HepG2 (cell line): ENCODE measurements at places on chromosomes 12 and 14. TPM values are rescaled to one million over a fixed set of nuclear protein-coding genes. Genes with fewer than 3 reads are reported as not detected.

Gene GUCY2C
- not detected in 2 replicates for total RNA-seq

Gene CELA1
- not detected in 2 replicates for total RNA-seq

Gene CPSF6
- total RNA-seq: 61.1 and 71.0 TPM in 2 replicates

DNA sequence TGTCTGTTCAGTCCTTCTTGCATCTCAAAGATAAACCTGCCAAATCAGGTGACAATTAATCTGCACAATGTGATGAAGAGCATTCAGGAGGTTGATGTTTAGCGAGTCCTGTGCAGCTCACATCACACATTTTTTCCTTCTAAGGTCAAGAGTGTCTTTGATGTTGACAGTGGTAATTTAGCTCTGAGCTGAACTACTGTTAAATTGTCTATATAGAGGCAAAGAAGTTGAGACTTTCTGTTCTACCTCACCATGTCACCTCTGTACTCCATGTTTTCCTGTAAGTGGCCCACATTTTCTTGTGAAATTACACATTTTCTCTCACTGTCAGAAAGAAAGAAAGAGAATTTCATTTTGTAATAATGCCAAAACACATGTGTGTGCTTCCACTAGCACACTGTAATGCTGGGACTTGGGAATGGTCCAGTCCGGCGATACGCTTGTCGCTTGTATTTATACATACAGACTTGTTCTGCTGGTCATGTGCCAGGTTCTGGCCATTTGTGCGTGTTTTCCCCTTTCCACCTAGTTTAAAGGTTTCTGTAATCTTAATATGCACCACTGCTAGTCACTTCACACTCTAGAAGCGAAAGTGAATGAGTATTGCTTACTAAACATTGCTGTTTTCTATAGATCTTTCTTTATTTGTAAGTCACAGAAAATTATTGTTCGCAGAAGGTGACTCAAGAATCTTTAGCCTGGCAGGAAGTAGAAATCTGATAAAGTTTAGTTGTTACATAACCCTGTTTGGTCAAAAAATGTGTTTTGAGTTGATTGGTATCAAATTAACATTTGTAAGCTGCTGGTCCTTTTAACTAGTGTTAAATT, 328.9 kb downstream of the TMTC2 start:
- DNase-seq: no peak

GRCh38 chr12:28568118-28568517, 377.9 kb downstream of the CCDC91 start:
- DNase-seq: no peak

DNA sequence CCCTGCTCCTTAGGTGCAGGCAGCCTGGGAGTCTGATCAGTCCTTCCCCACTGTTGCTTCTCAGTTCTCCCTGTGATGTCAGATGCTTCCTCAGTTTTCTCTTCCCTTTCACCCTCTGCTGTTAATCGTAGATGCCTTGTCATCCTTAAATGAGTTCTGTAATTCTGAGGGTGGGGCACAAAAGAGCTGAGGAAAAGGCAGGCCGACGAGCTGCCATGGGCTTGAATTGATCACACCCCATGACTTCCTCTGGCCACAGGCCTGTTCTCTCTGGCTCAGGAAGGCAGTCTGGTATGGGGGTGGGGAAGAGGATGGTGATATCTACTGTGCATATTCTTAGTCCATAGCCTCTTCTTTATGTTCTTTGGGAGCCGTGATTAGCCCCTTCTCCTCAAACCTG, 5.2 kb upstream of the AP1G2 start:
- DNase-seq: peak; percentile 3
